T-helper 2 cell (primary cell): ENCODE measurements at places on chromosomes 7 and 10.

DNA sequence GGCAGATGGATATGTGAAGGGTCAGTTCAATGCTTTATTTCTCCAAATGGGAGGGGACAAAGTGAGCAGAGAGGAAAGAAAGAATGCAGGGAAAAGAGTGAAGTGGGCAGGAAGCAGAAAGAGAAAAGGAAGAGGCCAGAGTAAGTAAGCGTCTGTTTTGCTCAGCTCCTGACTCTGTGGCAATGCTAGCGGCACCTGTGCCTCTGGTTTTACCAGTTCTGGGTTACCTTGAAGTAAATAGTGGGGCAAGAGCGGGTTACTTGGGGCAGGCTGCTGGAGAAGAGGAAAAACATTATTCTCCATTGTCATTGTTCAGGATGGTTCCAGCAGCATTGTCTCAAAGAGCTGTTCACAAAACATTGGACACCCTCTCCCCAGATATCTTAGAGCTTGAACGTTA is 1.9 kb downstream of the TAS2R40 start:
- DNase-seq = no peak

GRCh38 chr7:154332811-154333580 is 280.8 kb downstream of the DPP6 start:
- DNase-seq = no peak

DNA sequence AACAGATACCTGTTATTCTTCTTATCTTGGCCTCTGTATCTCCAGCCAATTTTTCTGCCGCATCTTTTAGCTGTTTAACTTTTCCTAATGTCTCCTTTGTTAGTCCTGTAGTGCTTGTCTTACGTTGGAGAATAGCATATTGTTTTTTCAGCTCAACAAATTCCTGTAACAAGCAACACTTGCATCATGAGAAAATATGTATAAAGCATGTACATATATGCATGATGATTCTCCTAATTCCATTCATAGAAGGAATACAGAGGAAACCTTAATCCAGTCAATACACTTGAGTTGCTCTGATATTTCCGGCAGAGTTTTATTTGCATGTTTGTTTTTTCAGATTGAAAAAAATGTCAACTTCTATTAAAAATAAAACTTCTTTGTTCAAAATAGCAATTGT is 26.1 kb upstream of the LAMB1 start:
- no peak for DNase-seq

- DNase-seq = peak; percentile 56
Measured at GRCh38 chr7:129438839-129439651, 4.8 kb downstream of the STRIP2 start.

GRCh38 chr7:20246236-20246635 is 29.1 kb upstream of the MACC1 start:
- DNase-seq = no peak

- DNase-seq = no peak
Measured at GRCh38 chr7:139635526-139636302, 112.2 kb downstream of the CLEC2L start.
